ENCODE measurements at places on chromosomes 4 and X.

DNA sequence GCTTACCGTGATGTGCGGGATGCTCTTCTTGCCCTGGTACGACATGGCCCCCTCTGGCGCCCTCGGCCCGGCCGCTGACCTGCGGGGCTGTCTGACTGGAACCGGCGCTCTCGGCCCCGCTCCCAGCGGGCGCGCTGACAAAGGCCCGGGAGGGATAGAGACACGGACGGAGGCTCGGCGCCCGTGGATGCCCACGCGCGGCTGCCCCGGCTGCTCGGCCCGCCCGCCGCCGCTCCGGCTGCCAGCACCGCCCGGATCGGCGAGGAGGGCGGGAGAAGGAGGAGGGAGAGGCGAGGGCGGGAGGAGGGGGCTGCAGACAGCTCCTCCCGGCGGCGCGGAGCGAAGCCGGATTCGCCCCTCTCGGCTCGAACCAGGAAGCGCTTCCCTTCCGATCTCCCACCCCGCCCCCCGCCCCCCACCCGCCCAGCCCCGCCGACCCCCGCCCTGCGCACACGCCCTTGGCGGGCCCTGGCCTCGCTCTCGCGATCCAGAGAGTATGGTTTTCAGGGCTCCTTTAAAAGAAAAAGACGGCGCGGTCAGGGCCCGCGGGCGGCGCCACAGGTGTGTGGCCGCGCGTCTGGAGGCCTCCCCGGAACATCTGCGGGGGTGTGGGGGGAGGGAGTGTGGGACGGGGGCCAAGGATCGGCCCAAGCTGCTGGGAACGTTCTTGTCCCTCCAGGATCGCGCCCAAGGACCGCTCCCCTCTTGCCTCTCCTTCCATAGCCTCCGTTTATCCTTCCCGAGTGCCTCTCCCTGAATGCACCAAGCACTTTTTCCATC lies 4.5 kb downstream of the CRMP1 start:
- no peak for DNase-seq

GRCh38 chrX:14676431-14676830 lies 147.1 kb downstream of the GLRA2 start:
- no peak for DNase-seq

DNA sequence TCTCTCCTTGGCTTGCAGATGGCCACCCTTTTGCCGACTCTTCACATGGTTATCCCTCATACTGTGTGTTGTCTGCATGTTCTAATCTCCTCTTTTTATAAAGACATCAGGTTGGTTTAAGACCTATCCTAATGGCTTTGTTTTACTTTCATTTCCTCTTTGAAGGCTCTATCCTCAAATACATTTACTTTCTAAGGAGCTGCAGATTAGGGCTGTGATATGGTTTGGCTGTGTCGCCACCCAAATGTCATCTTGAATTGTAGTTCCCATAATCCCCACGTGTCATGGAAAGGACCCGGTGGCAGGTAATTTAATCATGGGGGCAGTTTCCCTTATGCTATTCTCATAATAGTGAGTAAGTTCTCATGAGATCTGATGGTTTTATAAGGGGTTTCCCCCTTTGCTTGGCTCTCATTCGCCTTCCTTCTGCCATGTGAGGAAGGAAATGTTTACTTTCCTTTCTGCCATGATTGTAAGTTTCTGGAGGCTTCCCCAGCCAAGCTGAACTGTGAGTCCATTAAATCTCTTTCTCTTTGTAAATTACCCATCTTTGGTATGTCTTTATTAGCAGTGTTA lies 204.5 kb downstream of the RELL1 start:
- no peak for DNase-seq

- DNase-seq: no peak
These were observed 52.8 kb downstream of the TBC1D14 start for GRCh38 chr4:6962211-6963041.
